ENCODE measurements at places on chromosomes 3 and 15.

DNA sequence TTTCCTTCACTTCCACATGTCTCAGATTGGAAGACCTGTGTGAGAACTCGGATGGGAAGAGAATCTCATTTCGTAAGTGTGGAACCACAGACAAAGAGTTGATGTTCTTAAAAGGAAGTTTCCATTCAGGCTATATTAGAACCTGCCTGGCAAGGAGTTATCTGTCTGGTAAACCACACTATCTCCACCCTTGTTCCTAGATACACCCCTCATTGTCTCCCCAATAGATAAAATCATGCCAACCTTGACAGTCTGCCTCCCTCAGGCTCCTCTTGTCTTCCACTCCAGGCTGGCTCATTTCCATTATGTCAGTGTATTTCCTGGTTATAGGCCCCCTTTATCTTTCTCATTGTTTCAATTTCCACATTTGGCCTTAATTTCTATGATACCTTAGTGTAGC lies 89.2 kb downstream of the TMEM108 start:
- DNase-seq: no peak

DNA sequence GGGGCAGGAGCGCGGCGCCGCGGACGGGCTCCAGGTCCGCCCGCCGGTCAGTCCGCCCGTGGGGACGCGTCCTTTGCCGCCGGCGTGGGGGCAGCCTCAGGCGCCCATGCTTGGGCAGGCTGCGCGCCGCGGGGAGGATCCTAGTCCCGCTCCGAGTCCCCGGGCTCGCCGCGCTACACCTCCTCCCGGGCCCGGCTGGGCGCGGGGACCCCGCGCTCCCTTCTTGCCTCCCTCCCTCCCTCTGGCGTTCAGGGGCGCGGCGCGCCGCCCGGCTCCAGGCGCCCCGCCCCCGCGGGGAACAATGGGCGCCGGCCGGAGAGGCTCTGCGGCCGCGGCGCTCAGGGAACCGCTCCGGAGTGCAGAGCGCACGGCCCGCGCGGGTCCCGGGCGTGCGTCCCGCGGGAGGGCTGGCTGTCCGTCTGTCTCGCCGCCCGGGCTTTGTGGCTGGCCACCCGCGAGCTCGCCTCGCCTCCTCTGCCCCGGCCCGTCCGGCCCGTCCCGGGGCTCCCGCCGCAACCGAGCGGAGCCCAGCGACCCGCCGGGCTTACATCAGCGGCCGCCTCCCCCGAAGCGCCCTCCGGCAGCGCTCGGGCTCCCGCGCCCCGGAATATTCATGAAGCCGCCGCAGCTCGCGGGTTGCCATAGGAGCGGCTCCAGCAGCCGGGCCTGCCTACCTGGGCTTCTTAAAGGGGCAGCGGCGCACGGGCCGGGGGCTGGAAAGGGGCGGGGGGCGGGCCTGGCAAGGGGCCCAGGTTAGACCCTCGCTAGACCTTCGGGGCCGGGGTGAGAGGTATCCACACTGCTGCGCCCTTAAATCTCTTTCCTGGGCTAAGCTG lies at the start of gene HCN4:
Gene HCN4 (minus strand): TSS at position 658 of the 836 bp plus-strand sequence. CDS start 688 bp downstream, outside the sequence.
- no peak for DNase-seq

GRCh38 chr15:97706059-97706458 lies 254.4 kb upstream of the ARRDC4 start:
- DNase-seq: no peak

DNA sequence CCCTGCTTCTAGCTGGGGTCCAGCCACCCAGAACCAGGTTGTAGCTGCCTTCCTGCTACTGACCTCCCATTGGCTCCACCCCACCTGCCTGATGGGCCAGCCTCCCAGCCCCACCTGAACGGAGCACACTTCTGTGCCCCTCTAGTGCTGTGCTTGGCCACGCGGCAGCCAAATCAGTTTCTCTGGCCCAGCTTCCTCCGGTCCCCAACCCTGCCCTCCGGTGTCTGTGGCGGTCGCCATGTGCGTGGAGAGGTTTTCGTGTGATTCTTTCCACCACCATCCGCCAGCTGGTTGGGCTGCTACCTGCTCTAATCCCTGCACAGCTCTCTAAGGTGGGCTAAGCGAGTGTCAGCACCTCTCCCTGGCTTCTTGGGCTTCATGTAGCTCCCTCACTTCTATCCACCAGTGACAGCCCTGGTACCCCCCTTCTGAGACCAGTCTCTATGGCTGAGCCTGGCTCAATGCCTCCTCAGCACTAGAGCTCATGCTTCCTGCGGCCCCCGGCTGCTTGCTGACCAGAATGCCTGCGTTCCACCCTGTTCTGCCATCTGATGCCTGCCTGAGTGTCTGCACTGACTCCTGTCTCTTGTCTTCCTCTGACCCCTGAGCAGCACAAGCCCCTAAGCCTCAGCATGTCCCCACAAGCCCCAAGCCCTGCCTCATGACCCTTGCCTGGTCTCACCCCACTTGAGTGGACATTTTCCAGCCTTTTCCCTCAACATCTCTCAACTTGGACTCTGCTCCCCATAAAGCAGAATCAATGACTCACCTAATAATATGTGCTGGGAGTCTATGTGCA lies 23.2 kb upstream of the MAGEF1 start:
- no peak for DNase-seq

DNA sequence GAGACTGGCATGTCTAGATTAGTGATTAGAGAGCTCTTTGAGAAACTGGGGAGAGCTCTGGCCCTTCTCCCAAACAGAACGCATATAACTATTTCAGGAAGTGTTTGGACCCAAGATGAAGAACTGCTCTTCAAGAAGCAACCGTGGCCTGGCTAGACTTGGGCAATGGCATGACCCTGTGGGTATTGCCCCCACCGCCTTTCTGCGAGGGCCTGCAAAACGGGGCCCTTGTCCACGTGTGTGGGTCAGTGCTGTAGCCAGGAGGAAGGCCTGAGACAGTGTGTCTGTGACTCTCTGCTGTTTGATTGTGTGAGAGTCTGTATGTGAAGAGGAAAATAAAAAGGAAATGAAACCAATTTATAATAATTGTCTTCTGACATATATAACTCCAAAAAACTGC lies 42.5 kb downstream of the EEFSEC start:
- no peak for DNase-seq

DNA sequence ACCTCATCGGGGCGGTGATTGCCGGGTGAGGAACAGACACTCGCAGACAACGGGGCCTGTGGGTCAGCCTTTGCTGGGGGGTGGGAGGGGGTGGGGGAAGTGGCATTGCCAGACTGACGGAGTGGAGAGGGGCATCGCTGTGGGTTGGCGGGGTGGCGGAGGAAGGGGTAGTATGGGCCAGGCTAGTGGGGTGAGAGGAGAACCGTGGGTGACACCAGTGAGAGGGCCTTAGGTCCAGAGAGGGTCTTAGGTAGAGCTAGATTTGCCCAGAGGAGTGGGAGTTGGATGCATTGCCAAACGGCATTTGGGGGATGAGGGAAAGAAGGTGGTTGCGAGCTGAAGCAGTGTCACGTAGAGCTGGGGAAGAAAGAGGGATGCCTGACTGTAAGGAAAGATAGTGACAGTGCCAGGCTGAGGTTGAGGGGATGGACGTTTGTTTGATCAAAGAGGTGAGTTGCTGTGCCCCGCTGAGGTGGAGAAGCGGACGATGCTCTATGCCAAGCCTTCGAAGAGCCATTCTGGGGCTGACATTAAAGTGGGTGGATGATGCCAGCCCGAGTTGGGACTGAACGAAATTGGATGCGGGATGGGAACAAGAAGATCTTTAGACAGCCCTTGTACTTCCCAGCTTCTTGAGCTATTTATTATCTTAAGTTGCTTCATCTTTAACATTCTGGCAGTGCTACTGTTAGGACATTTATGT lies 572 bp downstream of the DNAJB11 start:
- no peak for DNase-seq

- DNase-seq: no peak
Measured at GRCh38 chr3:33111581-33111980, 2.2 kb upstream of the CRTAP start.

All from M059J (cell line).